Hypothalamus (tissue), 51 donors: ENCODE measurements at places on chromosomes 2 and 18.

GRCh38 chr2:238868616-238869292 is 20.9 kb downstream of the TWIST2 start:
- DNase-seq: no peak

- DNase-seq: peak; percentile 15
Observed at GRCh38 chr18:27750014-27750413, 426.9 kb downstream of the CDH2 start.

GRCh38 chr18:6219116-6219717 is 195.5 kb downstream of the L3MBTL4 start:
- DNase-seq: no peak

- no peak for DNase-seq
Observed at GRCh38 chr18:24514439-24514838, 54.0 kb downstream of the HRH4 start.

- no peak for DNase-seq
Observed at GRCh38 chr2:240629968-240630770, 4.9 kb downstream of the GPR35 start.

- DNase-seq: peak; percentile 31
Observed at GRCh38 chr2:55161295-55162210, 70.5 kb downstream of the CLHC1 start.

DNA sequence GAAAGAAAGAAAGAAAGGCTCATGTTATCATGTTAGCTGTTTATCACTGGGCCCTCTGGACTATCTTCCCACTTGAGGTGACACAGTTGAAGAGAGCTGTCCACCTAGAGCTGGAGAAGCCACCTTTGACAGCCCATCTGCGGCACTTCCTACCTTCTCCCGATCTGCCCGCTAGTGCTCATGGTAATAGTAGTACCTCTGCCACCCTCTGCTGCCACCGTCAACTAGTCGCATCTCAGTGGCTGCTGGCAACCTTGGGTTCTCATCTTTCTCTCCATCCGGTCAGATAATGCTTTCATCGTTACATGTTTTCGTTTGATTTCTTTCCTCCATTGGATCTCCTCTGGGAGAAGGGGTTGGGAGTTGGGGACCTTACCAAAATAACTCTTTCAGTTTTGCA is 63.2 kb upstream of the COPS8 start:
- DNase-seq: no peak

DNA sequence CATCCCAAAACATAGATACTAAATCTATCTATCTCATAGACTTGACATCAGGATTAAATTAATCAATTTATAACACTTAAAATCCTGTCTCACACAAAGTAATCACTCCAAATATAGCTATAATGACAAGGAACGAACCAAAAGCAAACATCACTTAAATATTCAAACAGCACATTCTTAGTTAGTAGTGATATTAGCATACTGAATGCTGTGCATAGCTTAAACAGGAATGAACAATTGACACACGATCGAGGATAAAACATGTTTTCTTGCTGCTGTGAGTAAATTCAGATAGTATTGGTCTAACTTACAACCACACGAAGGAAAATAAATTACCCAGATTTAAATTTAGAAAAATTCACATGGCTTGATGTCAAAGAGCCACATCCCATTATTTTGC is 58.9 kb upstream of the SNTG2 start:
- DNase-seq: no peak

DNA sequence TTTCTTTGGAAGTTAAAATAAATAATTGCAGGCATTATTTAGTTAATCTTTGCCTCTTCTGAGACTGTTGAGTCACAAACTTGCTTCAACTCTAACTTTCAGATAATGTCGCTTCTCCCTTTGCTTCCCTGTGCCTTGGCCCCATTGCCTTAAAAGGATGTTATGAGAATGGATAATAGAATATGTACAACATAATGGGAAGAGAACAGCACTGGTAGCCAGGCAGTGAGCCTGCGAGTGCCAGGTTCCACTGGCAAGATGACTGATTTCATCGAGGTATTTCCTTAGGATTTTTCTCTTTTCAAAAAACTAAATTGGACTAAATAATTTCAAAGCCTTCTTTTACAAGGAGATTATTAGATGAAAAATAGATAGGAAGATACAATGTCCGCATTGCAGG is 420.9 kb downstream of the TGIF1 start:
- DNase-seq: no peak

- DNase-seq: peak; percentile 56
Observed at GRCh38 chr2:2577407-2577831, 246.3 kb upstream of the MYT1L start.

DNA sequence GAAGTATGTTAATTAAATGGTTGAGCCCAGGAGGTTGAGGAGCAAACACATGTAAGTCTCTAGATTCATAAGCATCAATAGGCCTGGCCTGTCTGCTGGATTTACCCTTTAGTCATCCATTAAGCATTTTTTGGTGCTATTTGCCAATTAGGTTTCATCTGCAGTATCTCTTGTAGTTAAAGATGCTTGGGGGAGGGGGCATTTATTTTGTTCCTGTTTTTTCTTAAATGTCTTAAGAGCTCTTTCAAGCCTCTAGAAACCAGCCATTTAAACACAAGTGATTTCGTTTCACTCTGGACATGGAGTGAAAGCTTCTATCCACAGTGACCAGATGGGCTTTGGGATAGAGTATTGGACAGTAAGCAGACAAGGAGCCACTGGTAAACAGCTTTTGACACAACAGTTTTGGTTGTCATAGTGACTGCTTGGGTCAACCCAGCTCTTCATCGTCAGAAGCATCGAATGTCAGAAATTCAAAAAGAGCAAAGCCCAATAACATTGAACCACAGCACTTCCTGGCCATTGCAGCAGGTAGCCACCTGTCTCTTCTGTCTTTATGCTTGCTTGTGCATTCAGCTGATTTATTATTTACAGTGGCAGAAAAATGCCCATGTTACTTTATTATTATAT is 4.9 kb downstream of the QPCT start:
- DNase-seq: no peak

DNA sequence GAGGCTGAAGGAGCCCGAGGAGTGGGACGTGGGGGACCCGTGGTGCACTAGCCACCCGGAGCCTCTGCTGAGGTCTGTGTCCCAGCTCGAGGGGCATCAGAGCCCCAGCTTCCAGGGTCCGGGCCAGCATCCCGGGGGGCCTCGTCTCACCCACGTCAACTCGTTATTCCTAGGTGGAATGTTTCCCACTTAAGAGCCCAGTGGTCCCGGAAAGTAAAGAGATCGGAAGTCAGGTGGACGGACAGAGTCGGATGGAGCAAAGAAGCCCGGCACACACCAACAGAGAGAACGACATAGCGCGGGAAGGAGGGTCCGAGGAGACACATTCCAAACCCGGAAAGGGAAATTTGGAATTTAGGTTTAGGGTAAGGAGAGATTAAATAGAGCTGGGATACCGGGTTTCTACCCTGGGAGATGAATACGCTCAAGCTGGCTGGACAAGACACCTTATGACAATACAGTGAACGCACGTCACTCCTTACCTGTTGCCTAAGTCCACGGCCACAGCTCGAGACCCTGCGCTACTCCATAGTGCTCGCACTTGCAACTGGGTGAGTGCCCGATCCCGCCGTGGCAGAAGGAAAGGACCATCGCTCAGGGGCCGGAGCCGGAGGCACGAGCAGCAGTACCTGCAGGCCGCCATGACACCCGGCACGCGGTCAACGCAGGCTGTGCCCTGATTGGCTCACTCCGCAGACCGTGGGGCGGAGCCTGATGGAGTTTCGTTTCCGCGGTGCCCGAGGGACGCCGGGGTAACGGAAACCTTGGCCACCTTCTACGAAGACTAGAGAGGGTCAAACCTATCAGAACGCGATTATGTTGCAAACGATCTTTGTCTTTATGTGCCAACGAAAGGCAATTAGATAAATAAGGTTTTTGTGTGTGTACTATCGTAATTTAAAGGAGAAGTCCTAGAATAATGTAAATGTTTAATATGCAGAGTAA is at the start of gene PNPT1:
Gene PNPT1 (minus strand): TSS at position 664 of the 945 bp plus-strand sequence. CDS start 21 bp downstream, at position 643.
- DNase-seq: peak; percentile 87

GRCh38 chr2:39851651-39852110 is 72.6 kb upstream of the THUMPD2 start:
- no peak for DNase-seq

DNA sequence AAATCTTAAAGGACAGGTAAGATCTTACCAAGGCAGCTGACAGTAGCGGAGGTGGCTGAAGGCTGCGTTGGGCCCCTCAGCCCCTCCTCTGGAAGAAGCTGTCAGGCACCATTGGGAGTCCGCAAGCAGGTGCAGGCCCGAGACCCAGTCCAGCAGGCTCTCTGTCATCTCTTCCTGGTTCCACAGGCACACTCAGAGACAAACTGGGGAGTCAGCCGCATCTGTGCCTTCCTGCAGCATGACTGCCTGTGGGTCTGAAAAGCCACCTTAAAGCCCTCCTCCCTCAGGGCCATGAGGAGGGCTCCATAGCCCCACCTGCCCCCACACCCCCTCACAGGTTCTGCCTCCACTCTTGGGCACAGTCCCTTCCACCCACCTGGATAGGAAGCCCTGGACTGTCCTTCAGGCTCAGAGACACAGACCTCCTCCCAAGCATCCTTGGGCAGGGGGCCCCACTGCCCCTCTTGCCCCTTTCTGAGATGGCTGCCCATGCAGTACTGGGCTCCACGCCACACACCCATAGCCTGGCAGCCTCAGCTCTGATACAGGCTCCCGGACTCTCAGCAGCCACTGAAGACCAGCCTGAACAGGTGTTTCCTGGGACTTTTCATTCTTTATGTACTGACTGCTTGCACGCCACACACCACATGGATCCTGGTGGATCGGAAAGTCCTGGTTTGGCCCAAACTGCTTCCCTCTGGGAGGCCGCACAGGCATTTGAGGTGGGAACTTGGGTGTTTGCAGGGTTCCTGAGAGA is 239.8 kb downstream of the SEPTIN10 start:
- DNase-seq: no peak

DNA sequence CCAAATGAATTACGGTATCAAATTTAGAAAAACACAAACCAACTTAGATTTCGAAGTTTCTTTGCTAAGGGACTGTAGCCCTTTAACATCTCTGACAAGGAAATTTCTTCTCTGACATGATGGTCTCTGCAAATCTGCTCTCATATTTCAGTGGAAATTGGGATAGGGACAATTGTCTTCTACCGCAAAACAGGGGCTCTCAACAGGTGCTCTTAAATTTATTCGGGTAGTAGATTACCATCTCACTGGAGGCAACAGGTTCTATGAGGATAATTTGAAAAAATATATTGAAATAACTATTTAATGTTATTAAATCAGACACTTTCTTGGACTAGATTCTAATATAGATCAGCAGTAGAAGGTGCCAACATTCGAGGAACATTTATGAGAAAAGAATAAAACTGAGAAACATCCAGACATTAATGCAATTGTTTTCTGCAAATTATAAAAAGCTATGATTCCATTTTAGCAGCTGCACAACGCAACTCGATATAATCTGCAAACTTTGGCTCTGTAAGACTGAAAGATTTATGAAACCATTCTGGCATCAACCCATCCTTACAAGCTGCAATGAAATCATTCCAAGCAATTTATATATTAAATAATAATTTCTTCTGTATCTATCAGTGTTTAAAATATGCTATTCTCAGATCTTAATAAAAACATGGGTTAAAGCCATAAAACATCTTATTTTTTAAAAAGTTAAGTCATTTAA is 10.0 kb upstream of the BCL2 start:
- DNase-seq: no peak

DNA sequence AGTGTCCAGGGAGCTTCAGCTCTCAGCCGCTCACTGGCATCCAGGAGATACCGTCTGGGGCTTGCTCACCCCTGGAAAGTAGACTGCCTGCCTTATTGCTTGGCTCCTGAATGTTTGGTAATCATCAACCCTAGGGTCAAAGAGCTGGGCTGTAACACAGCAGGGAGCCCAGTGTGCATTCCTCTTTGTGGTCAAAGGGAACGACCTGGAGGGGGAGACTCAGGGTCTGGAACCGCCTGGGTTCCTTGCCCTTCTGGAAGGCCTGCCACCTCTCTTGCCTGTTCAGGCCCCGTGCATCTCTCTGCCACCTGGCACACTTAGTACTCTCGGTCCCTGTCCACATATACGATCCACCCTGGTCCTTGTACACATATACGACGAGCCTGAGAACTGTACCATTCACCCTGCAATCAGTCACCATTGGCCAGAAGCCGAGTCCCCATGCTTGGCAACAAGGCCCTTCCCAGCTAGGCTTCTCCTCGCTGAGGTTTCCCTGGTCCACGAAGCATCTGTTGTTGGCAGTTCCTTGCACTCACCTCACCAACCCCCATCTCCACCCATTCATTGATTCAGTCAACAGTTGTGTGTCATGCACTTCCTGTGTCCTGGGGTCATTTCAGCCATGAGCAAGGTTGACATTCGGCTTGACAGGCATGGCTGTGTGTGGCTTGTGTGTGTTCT is at the start of gene NAT8:
Gene NAT8 (minus strand): TSS at position 85 of the 681 bp plus-strand sequence. CDS start 794 bp downstream, outside the sequence.
- DNase-seq: no peak

- no peak for DNase-seq
Observed at GRCh38 chr2:151976945-151977353, 121.9 kb downstream of the CACNB4 start.

- DNase-seq: no peak
Observed at GRCh38 chr2:172861656-172862476, 126.2 kb downstream of the RAPGEF4 start.

GRCh38 chr2:204453730-204454167 is 91.5 kb upstream of the PARD3B start:
- no peak for DNase-seq

GRCh38 chr18:64436111-64436510 is 287.2 kb upstream of the LINC00305 start:
- DNase-seq: no peak

GRCh38 chr2:59176737-59177136 is 935.6 kb upstream of the FANCL start:
- DNase-seq: no peak

- no peak for DNase-seq
Observed at GRCh38 chr2:226283796-226284195, 515.8 kb downstream of the IRS1 start.
